ENCODE measurements at places on chromosomes 5 and 9. TPM values are rescaled to one million over a fixed set of nuclear protein-coding genes. Genes with fewer than 3 reads are reported as not detected.

Gene LHX3
- not detected for polyA plus RNA-seq

Gene BSPRY
- polyA plus RNA-seq: 0.31 TPM

Gene SPINK9
- polyA plus RNA-seq: not detected

Gene GARIN3
- polyA plus RNA-seq: not detected

Gene DNAJB5
- polyA plus RNA-seq: 2.3 TPM

Gene IFNA2
- polyA plus RNA-seq: not detected

Gene GMCL2
- polyA plus RNA-seq: not detected

Gene C9orf153
- polyA plus RNA-seq: 0.26 TPM

Gene ACER2
- polyA plus RNA-seq: 0.47 TPM

Gene MLANA
- 0.29 TPM for polyA plus RNA-seq

Gene ANKRD31
- 0.03 TPM for polyA plus RNA-seq

Gene TAF1L
- polyA plus RNA-seq: not detected

Gene FGF1
- polyA plus RNA-seq: 0.24 TPM

Gene IL4
- not detected for polyA plus RNA-seq

Gene DMRTA1
- 4.7 TPM for polyA plus RNA-seq

Gene OGN
- 1.1 TPM for polyA plus RNA-seq

Gene CYLC2
- not detected for polyA plus RNA-seq

Gene ZBTB34
- 1.2 TPM for polyA plus RNA-seq

Gene SLC31A1
- 40.1 TPM for polyA plus RNA-seq

Gene PROB1
- polyA plus RNA-seq: 0.04 TPM

Gene ZDHHC11B
- polyA plus RNA-seq: 0.86 TPM

Gene GAS1
- 0.46 TPM for polyA plus RNA-seq

Gene C7
- polyA plus RNA-seq: 155 TPM

Gene GRXCR2
- polyA plus RNA-seq: not detected
